Kidney capillary endothelial cell (primary cell): ENCODE measurements at places on chromosomes 4 and X.

- DNase-seq = no peak
Observed at GRCh38 chr4:41751449-41752061, 3.0 kb upstream of the PHOX2B start.

DNA sequence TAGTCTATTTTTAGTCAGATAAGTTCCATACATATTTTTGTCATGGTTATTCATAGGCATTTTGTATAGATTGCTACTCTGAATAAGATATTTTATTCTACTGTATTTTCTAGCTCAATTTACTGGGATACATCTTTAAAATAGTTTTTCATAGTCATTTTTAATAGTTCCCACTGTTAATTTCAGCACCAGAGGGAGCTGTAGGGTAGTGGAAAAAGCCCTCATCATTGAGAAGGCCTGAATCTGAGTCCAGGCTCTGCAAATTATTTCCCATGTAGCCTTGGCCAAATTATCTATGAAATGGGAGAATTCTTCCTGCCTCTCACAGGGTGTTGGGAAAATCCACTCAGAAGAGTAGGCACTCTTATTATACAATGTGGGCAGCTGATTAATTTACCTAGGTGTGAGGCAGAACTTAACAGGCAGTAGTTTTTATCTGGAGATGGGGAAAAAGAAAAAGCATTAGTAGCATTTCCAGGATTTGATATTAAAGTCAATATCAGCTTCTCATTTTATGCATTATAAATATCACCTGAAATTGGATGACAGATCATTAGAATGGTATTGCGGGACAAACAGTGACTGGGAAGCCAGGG is 102.9 kb upstream of the PAQR3 start:
- peak; percentile 18 for DNase-seq

DNA sequence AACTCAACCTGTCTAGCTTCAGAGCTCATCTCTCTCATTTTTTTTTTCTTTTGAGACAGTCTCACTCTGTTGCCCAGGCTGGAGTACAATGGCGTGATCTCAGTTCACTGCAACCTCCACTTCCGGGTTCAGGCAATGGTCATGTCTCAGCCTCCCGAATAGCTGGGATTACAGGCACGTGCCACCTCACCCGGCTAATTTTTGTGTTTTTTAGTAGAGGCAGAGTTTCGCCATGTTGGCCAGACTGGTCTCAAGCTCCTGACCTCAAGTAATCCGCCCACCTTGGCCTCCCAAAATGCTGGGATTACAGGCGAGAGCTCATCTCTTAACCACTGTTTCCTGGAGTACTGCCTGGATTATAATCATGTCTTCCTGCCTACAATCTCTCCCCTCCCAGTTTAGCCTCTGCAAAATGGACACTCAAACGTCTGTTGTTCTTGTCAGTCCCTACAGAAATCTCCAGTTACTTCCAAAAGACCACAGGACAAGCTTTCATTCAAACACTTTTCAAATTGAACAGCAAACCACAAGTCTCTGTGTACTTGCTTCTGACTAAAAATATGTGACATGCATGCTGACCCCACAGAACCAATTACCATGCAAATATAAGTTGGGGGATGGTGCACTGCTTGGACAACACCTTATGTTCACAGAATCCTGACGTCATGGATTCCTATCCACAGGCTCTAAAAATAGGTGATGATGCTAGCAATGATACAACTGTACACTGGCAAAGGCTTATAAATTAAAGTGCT is 137.2 kb downstream of the SH3KBP1 start:
- DNase-seq = no peak

DNA sequence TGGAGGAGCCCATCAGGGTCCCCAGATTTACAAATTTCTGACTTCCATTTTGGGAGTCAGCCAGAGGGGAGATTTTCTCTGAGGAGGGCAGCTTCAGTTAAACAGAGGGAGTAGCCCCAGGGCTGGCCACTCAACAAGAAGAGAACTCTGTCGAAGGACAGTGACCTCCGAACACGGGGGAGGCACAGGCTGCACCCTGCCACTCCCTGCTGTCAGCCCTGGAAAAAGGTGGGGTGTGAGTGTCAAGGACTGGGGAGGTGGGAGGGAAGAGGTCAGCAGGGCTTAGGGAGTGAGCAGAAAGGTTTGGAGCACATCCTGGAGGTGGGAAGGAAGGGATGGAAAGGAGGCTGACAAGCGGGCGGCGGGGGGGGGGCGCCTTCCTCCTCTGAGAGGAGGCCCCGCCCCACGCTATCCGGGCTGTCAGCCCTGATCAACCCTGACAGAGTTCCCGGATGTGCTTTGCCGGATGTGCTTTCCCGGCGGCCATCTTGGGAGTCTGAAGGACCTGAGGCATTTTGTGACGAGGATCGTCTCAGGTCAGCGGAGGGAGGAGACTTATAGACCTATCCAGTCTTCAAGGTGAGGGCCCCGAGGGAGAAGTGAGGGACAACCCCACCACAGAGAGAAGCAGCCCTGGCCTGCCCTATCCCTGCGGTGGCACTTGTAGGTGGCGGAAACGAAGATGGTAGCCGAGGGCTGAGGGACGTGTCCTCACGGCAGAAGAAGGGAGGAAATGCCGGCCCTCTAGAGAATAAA is at the start of gene MAGEC1:
Gene MAGEC1, plus strand, starts transcription at position 495 of the 756 bp plus-strand sequence. CDS start 1,179 bp downstream, outside the sequence.
- no peak for DNase-seq

DNA sequence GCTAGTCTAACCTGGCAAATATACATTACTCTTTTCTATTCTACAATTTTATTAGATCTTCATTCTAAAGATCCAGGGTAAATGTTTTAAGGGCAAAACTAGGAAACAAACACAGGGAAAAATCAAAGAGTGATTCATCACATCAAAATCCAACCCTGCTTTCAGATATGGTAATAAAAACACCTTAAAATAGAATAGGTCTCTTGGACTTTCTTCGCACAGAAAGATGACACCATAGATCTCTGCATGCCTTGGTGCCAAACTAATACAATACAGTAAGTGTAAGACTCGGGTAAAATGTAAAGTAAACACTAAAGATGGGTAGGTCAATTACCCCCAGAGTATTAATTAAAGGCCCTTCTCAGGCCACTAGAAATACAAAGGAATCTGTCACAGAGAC is 34.2 kb downstream of the LDB2 start:
- DNase-seq = no peak

DNA sequence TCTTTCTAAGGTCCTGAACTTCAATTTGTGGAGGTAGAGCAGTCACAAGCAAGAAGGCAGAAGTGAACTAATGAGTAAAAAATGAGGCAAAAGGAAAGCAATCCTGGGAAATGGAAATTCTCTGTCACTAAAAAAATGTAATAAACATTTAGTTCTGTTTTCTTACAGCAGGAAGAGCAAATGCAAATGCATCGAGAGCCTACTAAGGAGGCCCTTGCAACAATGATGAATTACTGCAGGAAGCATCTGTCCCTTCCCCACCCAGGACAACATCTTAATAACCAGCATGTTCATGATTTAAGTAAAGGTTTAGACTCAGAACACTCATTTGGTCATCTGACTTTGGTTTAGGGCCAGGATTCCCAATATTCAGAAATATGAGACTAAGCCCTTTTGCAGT is 341.4 kb upstream of the NOCT start:
- no peak for DNase-seq

DNA sequence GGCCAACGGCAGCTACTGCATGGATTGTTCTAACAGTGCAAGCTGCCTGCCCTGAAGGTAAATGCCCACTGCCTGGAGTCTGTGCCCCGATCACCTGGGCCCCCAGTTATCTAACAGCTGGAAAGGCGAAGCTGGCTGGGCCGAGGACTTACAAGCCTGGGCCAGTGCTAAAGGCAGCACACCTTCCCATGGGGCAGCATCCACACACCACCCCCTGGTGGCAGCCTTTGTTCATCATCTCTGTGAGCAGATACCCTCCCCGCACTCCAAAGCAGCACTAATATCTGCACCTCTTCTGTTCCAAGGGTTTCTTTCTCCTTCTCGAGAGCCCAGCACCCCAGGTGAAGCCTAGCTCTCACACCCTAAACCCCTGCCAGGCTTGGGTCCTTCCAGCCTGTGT is 7.6 kb downstream of the SLC2A9 start:
- DNase-seq = no peak

GRCh38 chrX:120251471-120252011 is 929 bp downstream of the ZBTB33 start:
- peak; percentile 6 for DNase-seq

GRCh38 chr4:100841911-100842310 is 324.1 kb upstream of the EMCN start:
- no peak for DNase-seq

GRCh38 chrX:57821703-57822387 is 88.4 kb downstream of the ZXDA start:
- peak; percentile 48 for DNase-seq

DNA sequence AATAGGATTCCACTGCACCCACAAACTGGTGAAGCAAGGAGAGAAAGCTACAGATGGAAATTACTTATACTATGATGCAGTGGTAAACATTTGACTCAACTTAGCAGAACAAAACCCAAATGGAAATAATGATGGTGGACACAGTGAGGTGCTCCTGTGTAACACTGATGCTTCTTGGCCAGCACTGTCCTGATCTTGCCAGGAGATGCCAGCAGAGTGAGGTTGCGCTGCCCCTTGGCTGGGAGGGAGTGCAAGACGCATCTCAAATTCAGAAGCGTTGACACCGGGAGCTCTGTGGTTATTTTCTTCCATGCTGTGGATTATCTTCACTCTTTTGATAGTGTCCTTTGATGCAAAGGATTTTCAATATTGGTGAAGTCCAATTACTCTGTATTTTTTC is 22.0 kb upstream of the ARSH start:
- no peak for DNase-seq

DNA sequence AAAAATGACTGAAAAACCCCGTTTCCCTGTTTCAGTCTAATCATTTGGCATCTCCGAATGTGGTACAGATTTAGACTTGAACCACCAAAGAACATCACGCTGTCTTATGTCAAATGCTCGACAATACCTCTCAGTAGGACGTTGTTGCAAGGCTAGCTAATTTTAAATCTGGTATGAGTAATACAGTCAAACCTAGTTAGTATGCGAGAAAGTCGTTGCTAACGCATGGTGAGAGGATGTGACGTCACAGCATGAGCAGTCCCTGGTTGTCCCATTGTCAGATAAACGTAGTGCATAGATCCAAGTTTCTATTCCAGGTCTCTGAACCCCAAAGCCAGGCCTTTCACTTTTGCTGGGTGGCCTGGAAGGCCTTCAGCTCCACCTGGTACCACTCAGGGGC is 44.7 kb downstream of the SETD7 start:
- DNase-seq = peak; percentile 88

DNA sequence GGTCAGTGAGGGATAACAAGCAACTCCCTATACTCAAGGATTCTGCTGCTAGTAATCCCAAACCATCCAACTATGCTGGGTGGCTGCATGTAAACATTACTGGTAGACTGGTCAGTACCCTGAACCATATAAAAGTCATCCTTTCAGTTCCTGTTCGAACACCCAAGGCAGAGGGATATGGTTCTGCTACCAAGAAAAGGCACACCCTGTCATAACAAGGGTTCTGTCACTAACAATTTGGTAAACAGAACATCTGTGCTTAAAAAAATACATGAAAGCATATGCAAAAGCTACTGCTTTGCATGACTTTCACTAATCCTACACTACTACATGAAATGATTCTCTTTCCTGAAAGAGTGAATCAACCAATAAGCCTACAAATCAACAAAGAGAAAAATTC is 76.8 kb upstream of the MCF2 start:
- DNase-seq = no peak

GRCh38 chr4:114019969-114020358 is 40.5 kb upstream of the ARSJ start:
- DNase-seq = no peak

- no peak for DNase-seq
Observed at GRCh38 chr4:129429581-129430320, 333.8 kb downstream of the C4orf33 start.

GRCh38 chr4:1321486-1321885 is 25.5 kb upstream of the UVSSA start:
- no peak for DNase-seq

- peak; percentile 39 for DNase-seq
Observed at GRCh38 chr4:140049849-140050637, 103.9 kb downstream of the MAML3 start.

DNA sequence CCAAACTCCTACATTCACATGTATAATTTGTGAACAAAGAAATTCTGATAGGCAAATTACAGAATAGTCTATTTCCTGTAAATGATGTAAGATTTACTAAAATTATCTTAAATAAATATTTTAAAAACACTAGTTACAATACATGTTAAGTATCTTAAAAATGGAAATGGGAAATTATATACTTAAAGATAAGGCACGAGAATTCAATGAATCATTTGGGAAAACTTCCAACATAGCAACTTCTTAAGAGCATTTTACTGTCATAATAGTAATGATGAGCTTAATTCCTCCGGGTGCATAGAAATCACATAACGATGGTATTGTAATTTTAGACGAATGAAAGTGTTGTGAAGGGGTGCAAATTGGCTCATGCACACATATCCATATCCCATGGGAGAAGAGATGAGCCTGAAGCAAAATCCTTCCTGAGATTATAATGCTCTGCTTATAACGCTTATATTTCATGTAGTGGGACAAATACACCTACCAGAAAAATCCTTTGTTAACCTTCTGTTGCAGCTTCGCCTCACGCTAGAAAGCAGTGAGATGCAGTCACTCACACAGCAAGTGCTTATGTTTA is 873.5 kb downstream of the PDHA2 start:
- no peak for DNase-seq

DNA sequence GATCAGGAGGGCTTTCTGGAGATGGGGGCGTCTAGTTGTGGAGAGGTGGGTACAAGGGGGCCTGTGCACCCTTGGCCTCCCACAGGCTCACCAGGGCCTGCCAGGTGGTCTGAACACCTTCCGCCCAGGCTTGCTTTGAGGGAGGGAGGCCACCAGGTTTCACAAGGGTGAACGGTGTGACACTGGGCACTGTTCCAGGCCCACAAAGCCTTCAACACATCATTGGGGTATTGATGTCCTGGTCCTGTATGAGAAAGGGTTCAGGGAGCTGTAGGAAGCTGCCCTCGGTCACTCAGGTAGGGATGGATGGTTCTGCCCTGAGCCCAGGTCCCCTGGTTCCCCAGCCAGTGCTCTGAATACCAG is 6.0 kb downstream of the HTRA3 start:
- no peak for DNase-seq

GRCh38 chrX:129091097-129091496 is 432.2 kb downstream of the SMARCA1 start:
- DNase-seq = no peak

- DNase-seq = no peak
Observed at GRCh38 chr4:93710847-93711430, 117.6 kb upstream of the ATOH1 start.

DNA sequence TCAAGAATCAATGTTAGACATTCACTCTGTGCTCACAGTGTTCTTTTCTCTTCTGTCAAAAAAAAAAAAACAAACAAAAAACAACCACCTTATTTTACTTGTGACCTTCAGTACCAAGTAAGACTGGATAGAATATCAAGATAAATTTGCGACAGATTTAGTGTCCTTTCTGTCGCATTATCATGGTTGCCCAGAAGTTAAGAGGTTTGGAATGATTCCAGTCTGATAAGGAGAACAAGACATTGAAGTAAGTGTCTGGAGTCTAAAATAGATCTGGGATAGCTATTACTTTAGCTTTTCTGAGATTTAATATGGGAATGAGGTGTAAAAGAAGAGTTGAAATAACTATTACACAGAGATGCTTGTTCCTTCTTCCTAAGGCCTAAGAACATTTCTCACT is 31.7 kb downstream of the SNCA start:
- DNase-seq = no peak

GRCh38 chr4:95517576-95518345 is 31.0 kb downstream of the UNC5C start:
- no peak for DNase-seq

- DNase-seq = no peak
Observed at GRCh38 chrX:128165884-128166408, 113.7 kb upstream of the ACTRT1 start.

GRCh38 chrX:7133050-7133440 is 14.5 kb upstream of the STS start:
- DNase-seq = peak; percentile 80

- peak; percentile 89 for DNase-seq
Observed at GRCh38 chr4:153221783-153222706, 17.8 kb downstream of the TRIM2 start.
